ENCODE measurements at places on chromosomes 11 and 22.

DNA sequence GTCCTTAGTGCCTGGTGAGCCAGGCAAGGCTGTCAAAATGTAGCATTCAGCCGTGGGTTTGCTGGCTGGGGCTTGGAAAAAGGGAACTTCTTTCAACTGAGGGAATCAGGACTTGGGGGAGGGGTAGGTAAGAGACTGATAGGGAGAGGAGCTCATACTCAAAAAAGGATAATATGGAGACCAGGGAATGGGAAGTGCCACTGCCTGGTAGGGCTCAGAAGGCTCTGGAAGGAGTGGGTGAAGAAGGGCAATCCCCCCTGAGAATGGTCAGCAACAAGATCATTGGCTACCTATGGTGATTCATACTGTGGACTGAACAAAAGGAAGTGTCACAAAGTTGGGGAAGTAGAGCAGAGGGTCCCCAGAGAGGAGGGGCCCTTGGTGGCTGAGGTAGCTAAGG, 1.9 kb downstream of the CNGA4 start:
- no peak for DNase-seq

DNA sequence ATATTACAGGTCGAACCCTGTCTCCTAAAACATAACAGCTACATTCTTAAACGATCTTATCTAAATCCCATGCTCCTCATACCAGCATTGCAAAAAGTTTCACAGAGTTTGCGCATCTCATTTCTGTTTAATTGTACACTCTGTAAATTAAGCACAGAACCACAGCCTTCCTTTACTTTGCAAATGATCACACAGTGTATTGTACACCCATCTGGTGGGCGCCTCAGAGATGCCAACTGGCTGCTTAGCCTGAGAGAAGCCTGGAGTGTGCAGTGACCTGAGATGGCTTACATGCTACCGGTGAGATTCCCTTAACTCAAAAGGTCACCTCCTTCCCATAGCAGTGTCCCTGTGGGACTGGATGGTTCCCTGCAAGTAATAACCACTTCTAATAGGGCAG, 1077.3 kb downstream of the OPCML start:
- DNase-seq, result no peak

DNA sequence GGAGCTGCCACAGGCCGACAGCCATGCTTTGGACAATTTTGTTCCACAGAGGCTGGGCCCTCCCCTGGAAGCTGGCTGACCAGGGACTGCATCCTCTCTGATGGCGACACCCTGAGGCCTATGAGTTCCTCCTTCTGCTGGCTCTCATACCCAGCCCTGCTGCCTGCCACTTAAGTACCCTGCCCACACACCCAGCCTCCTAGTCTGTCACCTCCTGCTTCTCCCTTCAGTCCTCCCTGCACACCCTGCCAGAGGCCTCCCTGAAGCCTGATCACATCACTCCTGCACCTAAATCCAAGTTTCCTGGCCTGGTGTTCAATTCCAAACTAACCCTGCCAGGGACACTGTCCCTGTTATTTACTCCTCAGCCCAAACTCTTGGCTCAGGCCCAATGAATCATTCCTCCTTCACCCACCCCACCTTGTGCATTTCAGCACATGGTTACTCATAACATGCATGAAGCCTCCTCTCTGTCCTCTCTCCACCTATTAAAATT, 136.7 kb upstream of the NECTIN1 start:
- DNase-seq, result no peak

- no peak for DNase-seq
These were observed 10.4 kb downstream of the ANO5 start for GRCh38 chr11:22203281-22203680.

GRCh38 chr11:7442588-7443215, 42.6 kb upstream of the OLFML1 start:
- DNase-seq, result no peak
